ENCODE measurements at places on chromosomes 11 and 22.

DNA sequence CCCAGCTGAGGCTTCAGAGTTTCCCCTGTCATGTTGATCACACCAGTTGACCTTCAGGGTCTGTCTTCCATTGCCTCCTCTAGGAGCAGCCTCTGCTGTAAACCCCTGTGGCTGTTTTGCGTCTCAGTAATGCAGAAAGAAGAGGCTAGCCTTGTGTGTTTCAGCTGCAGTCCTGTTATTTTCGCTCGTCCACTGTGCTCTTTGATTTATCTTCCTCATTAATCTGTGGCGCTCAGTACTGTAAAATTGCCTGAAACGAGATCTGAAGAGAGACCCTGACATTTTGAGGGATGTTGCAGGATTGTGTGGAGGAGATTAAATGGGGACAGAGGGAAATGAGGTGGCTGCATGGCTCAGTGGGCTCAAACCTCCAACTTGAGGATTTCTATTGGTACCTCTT lies 163.7 kb downstream of the DBX1 start:
- DNase-seq: no peak

DNA sequence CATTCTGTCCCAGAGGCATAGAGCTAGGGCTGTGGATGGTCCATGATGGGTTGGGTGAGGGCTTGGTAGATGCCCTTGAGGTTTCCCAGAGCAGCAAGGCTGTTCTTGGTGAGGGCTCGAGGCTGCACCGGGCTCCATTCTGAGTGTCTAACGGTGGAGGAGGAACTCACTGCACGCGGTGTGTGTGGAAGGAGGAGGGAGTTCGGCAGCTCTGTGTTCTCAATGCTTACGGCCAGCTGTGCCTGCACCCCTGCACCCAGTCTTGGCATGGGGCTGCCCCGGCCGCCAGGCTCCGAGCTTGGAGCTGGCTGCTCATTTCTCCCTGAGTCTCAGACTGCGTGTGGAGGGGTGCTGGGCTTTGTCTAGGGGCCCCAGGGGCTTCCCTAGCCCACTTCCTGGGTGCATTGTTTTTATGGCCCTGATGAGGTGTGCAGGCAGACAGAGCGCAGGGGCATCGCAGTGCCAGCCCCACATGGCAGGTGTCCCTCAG lies 1247.1 kb downstream of the BRD1 start:
- no peak for DNase-seq

- DNase-seq: peak; percentile 14
These were observed 368.3 kb upstream of the SYN3 start for GRCh38 chr22:33426451-33426850.

DNA sequence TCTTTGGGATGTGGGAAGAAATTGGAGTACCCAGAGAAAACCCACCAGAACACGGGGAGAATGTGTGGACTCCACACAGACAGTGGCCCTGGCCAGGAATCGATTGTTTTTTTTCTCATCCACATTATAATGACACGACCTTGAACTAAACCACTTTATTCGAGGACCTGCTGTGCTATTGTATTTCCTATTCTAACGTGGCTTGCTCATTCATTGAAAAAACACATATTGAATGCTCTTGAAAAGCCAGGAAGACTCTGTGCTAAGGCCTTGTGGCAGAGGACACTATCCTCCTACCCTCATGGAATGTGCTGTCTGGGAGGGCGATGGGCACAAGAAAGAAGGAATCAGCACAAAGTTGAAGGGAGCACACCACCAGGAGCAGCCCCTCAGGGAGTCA lies 9.1 kb upstream of the SREBF2 start:
- DNase-seq: no peak

- no peak for DNase-seq
These were observed 35.1 kb downstream of the MPPED1 start for GRCh38 chr22:43446916-43447315.

GRCh38 chr11:112971195-112971594 lies 10.0 kb downstream of the NCAM1 start:
- DNase-seq: no peak

DNA sequence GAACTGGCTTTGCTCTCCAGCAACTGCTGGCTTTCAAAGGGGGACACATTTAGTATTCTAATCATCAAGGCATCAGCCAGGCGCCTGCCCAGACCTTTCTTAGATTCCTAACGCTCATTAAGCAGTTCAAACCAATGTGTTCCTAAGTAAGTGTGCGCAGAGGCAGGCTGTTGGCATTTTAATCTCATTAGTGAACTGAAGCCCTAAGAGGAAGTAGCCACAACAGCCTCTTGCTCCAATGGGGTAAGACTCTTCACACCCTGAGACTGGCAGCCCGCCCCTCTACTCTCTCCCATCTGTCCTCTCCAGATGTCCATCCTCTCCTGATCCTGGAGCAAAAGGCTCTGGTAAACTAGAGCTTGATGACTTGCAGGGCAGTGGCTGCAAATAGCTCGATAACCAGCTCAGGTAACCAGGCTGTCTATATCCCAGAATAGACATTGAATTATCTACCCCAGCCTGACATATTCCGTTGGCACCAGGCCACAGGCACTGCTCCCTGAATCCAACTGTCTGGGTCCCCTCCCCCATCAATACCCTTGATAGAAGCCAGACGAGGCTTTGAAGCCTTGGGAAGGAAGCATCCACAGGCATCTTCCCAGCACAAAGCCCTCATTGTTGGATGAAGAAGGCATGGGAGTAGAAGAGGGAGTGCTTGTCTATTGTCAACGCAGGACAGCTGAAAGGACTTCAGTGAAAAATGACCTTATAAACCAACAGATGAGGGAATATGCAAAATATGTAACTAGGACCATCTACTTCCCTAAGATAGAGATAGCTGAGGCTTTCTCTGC lies 321.1 kb downstream of the TENM4 start:
- DNase-seq: no peak

- DNase-seq: no peak
These were observed 112.4 kb downstream of the CACNA1I start for GRCh38 chr22:39682994-39683393.

DNA sequence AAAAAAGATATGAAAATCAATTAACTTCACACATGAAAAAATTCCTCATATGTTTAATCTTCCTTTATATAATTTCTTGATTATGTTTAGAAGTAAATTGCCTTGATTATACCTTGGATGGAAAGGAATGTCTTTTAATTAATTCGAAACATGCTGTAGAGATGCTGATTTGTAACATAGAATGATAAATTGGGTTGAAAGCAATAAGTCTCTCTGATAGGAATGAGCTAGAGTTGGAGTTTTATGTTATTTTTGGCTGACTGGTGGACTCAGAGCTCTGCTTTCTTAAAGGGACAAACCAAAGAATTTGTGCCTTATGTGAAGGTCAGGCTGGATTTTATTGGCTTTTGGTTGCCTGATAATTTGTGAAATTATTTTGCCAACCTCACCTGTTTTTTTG lies 94.7 kb upstream of the RAG2 start:
- peak; percentile 6 for DNase-seq

DNA sequence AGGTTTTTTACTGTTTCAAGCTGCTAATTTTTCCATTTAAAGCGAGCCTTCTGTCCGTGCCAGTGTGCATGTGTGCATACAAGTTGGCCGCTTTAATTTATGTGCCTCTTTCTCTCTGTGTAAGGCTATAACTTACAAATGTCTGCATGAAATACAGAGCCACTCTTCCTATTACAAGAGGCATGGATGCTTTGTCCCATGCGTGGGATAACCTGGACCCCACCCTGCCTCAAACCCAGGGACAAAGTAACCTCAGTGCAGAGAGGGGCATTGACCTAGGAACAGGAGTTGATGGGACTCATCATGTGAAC lies 28.8 kb downstream of the PKNOX2 start:
- DNase-seq: no peak

- no peak for DNase-seq
These were observed 62.5 kb upstream of the IZUMO1R start for GRCh38 chr11:94241896-94242295.

DNA sequence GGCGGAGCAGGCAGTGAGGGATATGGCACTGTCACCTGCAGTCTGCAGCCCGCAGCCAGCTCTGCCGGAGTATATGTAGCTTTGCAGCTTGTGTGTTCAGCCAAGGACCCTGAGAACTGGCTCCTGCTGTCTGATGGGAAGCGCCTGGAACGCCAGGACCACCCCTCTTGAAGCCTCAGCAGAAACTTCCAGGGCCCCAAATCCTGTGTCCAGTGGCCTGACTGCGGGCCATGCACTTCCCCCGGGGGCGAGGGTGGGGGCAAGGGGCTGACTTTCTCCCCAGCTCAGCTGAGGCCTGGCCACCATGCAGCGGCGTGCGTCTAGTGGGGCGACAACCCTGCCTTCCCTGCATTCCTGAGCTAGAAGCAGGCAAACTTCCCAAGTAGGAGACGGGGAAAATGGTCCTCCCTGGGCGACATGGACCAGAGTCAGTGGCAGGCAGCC lies 32.3 kb downstream of the PISD start:
- DNase-seq: no peak

DNA sequence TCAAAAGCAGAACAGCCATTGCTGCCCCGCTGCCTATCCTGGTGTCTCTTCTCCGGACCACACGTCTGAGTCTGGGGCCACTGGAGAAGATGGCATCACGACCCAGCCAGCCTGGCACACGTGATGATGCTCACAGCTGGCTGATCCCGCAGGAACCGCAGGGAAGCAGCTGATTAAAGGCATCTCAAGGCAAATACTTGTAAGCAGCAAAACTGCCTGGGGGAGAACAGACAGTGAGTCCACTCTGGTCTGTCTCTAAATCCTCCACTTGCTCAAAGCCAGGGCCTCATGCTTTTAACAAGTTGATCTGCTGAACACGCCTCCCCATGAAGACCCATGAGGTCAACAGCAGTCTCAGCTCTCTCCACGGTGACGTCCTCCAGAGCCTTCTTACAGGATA lies 108.6 kb downstream of the BRD1 start:
- DNase-seq: no peak

DNA sequence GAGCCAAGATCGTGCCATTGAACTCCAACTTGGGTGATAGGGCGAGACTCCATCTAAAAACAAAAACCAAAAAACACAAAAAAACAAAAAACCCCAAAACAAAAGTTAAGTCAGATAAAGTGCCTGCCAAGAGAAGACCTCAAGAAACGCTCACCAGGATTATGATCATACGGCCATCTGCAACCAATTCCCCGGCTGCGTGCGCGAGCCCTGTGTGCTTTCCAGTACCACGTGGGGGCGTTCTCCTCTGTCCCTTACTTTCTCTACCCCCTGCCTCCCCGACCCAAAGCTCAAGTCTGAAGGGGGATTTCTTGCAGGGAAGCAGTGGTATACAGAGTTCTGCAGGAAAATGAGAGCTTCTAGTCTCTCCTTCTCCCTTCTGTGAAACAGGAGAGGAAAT lies 10.5 kb upstream of the RPS19BP1 start:
- no peak for DNase-seq

DNA sequence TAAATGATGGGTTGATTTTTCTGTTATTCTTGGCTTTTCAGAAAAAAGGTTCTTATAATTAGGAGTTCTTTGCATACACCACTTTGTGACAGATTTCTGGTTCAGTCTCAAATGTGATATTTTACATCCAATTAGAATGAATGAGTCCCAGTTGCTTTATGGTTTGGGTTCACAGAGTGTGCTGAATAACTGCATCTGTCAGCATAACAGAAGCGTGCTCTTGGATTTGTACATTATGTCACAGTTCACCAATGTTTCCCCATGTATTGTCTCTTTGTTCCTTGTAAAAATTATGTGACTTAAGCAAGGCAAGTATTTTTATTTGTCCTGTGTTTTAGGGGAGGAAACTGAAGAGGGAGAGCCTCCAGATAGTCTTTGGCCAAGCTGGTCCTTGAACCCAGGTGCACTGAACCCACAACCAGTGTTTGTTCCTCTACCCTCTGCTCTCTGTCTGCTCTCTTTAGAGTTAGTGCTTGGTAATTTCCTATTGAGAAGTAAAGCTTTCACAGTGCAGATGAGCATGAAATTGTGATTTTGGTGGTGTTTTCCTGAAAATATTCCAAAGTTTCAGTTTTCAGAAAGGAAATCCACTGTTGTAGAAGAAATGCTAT lies 107.5 kb downstream of the TBC1D22A start:
- DNase-seq: no peak

GRCh38 chr22:28980326-28980725 lies 81.3 kb downstream of the C22orf31 start:
- DNase-seq: peak; percentile 74

DNA sequence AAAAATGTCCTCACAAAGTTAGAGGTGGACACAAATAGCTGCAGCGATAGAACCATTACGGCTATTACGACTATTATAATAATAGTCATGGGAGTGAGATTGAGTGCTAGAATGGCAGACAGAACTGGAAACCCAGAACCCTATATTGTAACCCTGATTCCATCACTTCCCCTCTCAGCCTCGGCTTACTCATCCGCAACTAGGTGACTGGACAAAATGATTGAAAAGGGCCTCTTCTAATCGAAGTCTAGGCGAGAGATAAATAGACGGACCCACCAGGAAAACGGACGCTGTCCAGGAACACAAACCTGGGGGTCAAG lies 629 bp downstream of the PSMA1 start:
- no peak for DNase-seq

DNA sequence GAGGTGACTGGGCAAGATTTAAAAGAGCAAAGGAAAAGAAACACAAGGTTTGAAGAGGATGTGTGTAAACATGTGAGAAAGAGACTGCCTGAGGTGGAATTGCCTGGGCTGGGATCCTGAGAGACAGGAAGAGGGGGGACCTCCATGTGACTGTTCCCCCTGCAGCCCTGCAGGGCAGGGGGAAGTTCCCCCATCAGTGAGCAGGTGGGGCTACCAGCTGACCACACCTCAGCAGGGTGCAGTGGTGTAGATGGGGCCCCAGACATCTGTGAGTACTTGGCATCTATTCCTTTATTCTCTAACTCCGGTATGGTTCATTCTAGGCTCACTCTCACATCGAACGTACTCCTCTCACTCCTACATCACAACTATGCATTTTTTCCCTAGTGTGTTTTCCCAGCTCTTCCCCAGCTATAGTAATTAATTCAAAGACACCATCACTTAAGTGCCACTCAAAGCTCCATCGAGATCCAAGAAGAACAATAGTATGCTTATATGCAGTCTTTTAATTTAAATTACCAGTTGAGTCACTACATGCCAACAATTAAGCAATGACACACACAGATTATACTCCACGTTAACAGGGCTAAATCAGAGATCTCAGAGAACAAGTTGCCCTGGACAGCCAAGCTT lies 42.7 kb downstream of the LGR4 start:
- no peak for DNase-seq

GRCh38 chr11:85961930-85962363 lies 106.8 kb downstream of the CCDC83 start:
- DNase-seq: peak; percentile 39

DNA sequence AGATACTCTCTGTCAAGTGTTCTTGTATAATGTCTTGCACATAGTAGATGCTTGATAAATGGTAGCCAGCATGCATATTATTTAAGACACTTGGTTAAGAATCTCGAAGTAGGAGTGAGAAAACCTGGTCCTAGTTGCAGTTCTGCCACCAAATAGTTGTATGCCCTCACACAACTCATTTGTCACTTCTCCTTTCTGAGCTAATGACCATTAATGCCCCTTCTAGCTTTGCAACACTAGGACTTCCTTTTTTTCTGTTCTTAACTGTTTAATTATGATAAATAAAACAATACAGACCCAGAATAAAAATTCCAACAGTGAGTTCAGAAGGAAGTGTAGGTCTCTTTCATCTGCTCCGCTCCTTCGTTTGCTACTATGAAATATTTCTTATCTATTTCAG lies 453.6 kb downstream of the TMEM135 start:
- DNase-seq: no peak

GRCh38 chr22:19843107-19843856 lies 11.4 kb downstream of the GNB1L start:
- DNase-seq: no peak

- DNase-seq: no peak
These were observed 5.4 kb upstream of the RPS19BP1 start for GRCh38 chr22:39537975-39538374.

- no peak for DNase-seq
These were observed 70.0 kb downstream of the NARS2 start for GRCh38 chr11:78504708-78505107.

- no peak for DNase-seq
These were observed 17.9 kb downstream of the USH1C start for GRCh38 chr11:17526326-17526725.
